ENCODE measurements at places on chromosomes 1 and 21. TPM values are rescaled to one million over a fixed set of nuclear protein-coding genes. Genes with fewer than 3 reads are reported as not detected.

GRCh38 chr21:31420988-31421387, 76.9 kb upstream of the TIAM1 start:
- no peak for DNase-seq

DNA sequence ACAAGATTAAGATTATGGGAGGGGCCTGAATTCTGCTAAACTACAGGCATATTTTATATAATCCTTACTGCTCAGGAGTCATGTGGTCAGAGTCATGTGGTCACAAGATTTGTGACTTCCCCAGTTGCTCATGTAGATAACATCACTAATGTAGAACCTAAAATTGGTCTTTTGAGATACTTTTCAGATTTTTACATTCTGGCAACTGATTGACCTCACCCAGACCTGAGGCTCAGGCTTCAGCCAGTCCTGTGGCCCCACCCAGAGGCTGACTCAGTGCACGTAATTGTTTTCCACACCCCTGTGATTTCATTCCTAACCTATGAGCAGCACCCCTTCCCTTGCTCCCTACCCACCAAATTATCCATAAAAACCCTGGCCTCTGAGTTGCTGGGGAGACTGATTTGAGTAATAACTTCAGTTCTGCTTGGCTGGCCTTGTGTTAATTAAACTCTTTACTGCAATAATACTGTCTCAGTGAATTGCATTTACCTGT, 41.7 kb upstream of the ZNF326 start:
- DNase-seq = peak; percentile 63

RXFP4 gene
- not detected for total RNA-seq

IARS2 gene
- 157 TPM for total RNA-seq

- no peak for DNase-seq
These were observed 362.8 kb downstream of the KCNH1 start for GRCh38 chr1:210771131-210771530.

DNA sequence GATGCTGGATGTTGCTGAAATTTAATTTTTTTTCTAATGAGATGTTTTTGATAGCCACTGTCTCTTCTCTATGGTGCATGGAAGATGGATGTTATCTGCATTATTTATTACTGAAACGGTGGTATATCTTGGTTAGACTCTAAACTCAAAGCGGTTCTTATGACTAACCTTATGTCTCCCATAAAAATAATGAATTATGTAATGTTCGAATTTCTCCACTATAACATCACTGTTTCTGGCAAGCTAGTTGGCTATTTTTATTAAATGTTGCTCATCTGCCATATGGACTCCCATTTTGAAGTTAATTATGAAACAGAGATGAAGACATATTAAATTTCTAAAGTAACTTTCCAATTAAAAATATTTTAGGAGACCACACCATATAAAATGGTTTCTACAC, 808.6 kb upstream of the ADGRL4 start:
- no peak for DNase-seq

- no peak for DNase-seq
These were observed 39.0 kb downstream of the LRP8 start for GRCh38 chr1:53288790-53289429.

DNA sequence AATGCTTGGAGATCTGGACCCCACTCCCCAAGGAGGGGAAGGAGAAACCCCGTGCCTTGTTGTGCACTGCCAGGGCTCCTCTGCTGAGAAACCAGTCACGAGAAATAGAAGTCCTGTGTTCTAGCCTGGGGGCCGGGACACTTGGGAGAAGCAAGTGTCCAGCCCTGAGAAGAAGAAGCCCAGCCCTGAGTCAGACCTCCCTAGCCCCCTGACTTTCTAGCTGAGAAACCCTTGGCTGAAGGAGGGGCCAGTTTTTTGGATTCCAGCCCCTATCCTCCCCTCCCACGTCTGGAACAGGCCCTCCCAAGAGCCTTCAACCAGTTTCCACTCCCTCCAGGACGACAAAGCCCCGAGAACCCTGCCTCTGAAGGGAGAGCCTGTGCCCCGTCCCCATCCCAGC, 100.5 kb downstream of the NAV1 start:
- DNase-seq = no peak

- peak; percentile 30 for DNase-seq
These were observed 13.7 kb downstream of the LGR6 start for GRCh38 chr1:202207292-202207691.

DNA sequence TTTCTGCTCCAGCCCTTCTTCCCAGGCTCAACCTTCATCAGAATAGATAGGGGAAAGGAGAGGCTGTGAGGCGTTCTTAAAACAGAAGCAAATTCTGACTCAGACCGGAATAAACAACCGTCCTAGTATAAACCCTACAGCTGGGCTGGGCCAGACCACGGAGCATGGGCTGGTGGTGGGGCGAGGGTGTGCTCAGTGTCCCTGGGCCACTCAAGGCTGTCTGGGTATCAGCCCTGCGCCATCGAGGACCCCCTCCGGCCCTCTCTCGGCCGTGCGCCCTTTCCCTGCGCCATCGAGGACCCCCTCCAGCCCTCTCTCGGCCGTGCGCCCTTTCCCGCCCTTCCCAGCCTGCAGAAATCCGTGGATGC, 36.0 kb downstream of the CAPN2 start:
- no peak for DNase-seq
